ENCODE measurements at places on chromosomes 5 and 9.

GRCh38 chr9:84521208-84521607 lies 148.3 kb upstream of the NTRK2 start:
- DNase-seq: no peak

DNA sequence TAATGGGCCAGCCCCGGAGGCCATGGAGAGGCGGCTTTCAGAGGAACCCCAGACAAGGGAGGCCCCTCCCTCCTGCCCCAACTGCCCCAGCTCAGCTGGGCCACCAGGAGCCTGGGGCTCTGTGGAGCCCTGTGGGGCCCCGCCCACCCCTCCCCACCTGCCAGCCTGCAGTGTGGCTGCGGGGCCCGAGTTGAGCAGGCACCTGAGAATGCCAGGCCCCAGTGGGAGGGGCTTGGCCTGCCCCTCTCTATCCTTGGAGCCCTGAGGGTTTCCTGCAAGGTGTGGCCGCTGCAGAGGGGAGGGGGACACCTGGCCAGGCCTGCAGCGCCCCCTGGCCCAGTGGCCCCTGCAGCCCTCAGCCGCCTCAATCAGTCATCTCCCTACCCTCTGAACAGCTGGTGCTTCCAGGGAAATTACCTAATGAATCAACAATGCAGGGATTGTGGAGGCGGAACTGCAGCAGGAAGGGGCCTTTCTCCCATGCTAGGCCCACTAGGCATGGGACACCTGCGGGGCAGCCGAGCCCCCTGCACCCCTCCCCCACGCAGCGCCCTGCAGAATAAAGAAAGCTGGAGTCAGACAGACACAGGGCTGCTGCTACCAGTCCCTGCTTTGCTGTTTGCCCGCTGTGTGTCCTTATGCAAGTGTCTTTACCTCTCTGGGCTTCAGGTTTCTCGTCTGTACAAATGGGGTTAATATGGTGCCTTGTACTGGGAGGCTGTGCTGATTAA lies 48.0 kb downstream of the LMX1B start:
- no peak for DNase-seq

GRCh38 chr9:109401169-109401989 lies 80.5 kb upstream of the EPB41L4B start:
- DNase-seq: no peak

- no peak for DNase-seq
These were observed 9.1 kb upstream of the MVB12B start for GRCh38 chr9:126317513-126317912.

DNA sequence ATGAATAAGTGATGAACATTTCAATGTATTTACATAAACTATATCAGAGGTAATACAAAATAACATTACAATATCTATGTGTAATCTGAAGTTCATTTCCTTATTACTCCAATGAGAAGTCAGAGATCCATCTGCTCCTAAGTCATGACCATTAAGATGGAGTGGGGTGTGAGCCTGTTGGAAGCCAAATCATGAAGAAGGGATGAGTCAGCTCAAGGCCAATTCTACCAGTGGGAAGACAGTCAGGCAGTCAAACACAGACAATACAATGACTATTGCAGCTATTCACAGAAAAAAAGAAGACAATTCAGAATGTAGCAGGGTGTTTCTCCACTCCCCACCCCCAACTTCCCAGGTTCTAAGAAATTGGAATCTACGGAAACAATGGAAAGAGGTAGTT lies 155.0 kb downstream of the NFIB start:
- no peak for DNase-seq

DNA sequence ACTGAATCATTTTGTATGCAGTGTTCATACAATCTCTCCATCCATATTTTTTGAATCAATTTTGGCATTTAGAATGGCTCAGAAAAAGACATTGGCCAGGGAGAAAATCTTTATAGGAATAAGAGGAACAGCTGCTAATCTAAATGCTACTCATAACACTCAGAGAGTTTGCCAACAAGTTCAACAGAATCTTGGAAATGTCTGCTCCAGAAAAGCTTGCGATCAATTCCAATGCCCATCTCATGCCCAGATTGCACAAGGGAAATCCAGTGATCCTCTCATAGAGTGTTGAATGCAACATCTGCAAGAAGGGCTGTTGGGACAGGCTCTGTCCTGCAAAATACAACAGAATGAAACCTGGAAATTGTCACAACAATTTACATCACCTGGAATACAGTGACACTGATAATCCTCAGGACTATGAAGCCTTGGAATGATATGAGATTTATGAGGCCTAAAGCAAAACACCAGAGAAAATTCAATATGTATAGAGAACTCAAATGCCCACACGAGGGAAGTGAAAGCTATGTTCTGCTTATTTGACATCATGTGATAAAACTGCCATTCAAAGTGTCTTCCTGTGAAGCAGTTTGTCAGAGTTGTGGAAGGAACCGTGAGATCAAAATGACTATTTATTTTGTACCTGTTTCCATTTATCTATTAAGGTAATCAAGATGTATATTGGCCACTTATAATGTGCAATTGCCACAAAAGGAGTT lies 190.1 kb downstream of the PARP8 start:
- no peak for DNase-seq

DNA sequence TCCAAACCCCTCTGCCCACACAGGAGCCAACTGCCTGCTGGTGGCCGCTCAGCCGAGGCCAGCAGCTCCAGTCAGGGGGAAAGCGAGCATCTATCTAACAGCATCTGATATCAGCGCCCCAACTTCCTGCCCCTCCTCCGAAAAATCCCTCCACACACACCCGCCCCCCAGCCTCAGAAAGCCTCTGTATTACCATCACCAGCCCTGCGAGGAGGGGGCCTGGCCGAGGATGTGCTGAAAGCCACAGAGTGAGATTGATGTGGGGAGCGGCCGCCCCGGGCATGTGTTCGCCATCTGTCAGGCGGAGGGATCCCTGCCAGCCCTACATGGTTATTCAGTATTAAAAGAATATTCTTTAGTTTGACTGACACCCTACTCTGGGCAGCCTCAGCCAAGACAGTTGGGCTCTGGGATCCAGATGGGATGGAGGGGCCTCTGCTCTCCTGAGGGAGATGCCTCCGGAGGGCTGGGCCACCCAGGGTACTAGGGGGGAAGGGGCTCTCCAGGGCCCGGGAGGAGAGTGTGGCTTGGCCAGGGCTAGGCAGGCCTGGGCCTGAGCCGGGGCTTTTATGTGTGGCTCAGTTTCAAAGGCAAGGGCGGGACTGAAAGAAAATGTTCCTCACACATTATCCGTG lies 98.0 kb downstream of the HSD17B3 start:
- no peak for DNase-seq

All from stimulated activated CD4-positive, alpha-beta T cell treated with anti-CD3 and anti-CD28 coated beads, TNF-alpha, amount 100 ng/mL, for 4 hours (primary cell).